Activated B cell treated with CpG ODN at 0.5 μM for 24 hours (primary cell): ENCODE measurements at places on chromosomes 7 and 10.

DNA sequence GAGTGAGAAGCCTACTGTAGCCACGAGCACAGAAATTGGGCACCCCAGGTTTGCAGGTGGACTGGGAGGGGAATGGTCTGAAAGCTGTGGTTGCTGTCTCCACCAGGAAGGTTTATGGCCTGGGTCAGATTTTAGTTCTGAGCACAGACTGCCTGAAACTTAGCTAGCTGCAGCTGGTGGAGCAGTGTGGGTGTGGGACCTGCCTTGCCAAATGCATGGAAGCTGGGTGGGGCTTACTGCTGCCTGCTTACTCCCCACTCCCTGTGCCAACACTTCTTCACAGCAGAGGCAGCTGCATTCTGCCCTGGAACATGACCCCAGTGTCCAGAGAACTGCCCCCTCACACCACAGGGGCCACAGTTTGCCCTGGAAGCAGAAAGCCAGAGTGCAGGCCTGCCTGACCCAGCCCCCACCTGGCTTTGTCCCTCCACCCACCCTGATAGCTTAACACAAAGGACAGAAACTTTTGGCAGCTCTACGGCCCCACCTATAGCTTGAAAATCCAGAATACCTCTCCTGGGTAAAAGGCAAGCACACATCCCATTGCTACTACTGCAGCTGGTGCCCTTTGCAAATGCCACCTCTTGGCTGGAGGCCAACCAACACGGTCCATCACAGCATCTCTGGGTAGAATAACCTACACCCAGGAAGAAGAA, 281.6 kb downstream of the AGMO start:
- H3K4me3 ChIP-seq, result no peak overlapping the region
- no peak overlapping the region for H3K27ac ChIP-seq
- no peak for DNase-seq

DNA sequence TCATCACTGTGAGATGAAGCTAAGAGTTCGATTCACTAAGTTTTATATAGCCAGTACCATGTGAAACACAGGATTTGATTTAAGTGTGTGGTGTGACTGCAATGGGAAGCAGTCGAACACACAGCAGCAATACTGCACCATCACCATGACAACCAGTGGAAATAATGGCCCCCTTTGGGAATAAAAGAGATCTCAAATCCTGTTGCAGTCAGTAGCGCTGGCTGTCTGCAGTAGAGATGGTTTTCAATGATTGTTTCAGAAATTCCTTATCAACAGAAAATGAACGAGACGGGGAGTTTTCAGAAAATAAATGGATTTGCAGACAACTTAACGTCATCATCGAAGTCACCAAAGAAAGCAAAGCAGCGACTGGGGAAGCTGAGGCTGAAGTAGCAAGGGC, 91.0 kb downstream of the PTPRE start:
- DNase-seq, result no peak
- no peak overlapping the region for H3K4me3 ChIP-seq
- H3K4me1 ChIP-seq, result peaks cover 4% of the 10 kb centered on the region
- no peak overlapping the region for H3K27ac ChIP-seq
- H3K36me3 ChIP-seq, result no peaks in the 10 kb centered on the region

DNA sequence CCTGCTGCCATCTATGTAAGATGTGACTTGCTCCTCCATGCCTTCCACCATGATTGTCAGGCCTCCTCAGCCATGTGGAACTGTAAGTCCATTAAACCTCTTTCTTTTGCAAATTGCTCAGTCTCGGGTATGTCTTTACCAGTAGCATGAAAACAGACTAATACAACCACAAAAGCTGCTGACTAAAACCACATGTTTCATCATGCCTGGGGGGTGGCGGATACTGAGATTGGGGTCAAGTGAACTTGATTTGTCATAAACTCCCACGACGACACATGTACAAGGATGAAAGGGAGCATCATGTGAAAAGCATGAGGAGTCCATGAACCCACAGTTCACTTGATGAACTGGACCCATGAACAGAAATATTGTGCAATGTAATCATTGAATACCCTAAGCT, 134.9 kb upstream of the ANK3 start:
- H3K27ac ChIP-seq, result no peak overlapping the region
- no peaks in the 10 kb centered on the region for H3K27me3 ChIP-seq
- peaks cover 3% of the 10 kb centered on the region for H3K36me3 ChIP-seq
- no peaks in the 10 kb centered on the region for H3K4me1 ChIP-seq
- H3K4me3 ChIP-seq, result no peak overlapping the region

DNA sequence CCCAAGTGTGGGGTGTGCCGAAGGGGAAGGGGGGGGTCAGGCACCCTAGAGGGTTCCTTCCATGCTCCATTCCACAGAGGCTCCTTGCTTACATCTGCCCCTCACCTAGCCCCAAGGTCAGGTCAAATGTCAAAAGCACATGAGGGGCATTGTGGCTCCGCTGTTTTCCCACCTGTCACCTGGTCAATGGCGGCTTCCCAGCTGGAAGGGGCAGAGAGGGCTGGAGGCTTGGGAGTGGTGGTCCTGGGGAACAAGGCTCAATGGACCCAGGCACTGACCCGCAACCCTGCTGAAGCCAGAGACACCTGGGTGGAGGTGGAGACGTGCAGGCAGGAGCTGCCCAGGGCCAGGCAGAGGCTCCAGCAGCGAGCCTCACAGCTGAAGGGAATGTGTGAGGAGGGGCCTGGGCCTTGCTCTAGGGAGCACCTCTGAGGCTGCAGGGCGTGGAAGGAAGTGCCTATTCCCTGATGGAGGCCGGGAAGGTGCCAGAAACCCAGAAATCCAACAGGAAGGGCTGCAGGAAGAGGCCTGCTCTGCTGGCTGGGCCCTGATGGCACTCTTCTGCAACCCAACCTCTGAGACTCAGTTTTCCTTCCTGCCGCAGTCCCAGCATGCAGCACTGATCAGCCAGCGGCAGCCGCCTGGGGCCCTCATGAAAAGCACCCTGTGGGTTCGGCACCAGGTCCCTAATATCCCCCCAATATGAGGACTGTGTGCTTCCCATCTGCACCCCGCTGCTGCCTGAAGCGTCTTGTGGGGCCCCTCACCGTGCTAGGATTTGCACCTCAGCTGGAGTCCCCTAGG, 16.0 kb downstream of the RASGEF1A start:
- DNase-seq, result peak; percentile 4
- H3K36me3 ChIP-seq, result no peaks in the 10 kb centered on the region
- no peaks in the 10 kb centered on the region for H3K4me1 ChIP-seq
- peaks cover 3% of the 10 kb centered on the region for H3K27me3 ChIP-seq

DNA sequence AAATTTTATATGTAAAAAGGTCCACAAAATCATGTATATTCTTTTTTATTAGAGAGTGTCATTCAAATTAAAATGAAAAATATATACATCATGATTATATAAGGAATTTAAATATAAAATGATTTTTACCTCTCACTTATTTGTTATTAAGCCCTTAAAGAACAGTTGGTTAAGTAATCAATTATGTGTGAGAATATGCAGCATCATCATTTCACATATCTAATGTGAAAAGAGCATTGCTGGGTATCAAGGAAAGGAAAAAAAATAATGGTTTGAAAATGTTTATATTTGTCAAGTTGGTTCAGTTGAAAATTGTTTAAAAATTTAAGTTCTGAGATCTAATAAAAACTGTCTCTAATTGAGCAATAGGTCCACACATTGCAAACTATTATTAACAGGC, 363.6 kb upstream of the GRM3 start:
- no peaks in the 10 kb centered on the region for H3K27me3 ChIP-seq
- no peak overlapping the region for H3K4me3 ChIP-seq
- no peaks in the 10 kb centered on the region for H3K36me3 ChIP-seq

DNA sequence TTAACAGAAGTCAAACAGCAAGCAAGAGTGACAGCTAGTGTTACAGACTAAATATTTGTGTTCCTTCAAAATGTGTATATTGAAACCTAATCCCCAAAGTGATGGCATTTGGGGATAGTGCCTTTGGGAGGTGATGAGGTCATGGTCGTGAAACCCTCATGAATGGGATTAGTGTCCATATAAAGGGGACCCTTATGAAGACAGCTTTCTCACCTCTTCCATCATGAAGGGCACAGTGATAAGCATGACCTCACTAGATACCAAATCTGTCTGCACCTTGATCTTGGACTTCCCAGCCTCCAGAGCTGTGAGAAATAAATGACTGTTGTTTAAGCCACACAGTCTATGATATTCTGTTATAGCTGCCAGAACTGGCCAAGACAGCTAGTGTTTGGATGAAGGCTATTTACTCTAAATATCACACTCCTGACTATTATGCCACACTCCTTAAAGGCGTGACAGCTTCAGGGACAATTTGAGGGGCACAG, 235.7 kb upstream of the TMEM72 start:
- no peak overlapping the region for H3K4me3 ChIP-seq
- H3K4me1 ChIP-seq, result no peaks in the 10 kb centered on the region

DNA sequence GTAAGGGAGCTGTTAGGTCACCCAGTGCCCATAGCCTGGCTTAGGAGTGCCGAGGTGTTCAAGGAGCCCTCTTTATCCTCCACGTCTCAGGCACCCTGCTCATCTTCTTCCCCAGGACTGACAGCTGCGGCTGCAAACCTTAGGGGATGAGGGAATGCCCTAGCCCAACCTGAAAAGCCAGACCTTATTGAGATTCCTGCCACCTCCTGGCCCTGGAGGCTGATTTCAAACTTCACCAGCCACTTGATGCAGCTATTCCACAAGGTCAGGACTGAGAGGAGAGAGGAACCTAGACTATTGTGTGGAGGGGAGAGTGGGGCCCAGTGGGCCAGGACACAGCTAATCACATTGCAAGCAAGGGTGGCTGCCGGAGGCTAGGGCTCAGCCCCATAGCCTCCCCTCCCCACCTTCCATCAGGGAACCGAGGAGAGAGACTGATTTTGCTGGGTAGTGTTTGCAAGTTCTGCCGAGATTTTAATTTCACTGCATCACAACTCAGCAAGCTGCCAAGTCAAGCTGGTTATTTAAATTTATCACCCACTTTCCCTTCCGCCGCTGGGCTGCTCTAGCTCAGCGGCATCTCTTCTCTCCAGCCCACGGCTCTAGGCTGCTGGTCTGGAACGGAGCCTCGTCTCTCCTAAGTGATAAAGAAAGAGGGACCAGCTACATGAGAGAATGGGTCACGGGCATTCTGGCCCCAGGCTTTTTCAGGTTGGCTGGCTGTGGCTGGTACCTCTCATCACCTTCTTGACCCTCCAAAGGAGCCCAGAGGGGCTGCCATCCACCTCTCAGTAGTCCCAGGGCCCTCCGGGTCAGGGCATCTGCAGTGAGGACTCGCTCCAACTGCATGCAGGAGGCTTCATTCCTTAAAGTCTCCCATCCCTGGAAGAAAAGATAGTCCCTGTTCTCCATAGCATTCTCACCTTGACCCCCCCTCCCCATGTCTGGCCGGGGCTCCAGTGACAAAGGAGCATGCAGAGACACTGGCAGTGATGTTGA, 66.7 kb downstream of the PAX2 start:
- no peaks in the 10 kb centered on the region for H3K36me3 ChIP-seq
- H3K4me1 ChIP-seq, result peaks cover 3% of the 10 kb centered on the region
- no peak overlapping the region for H3K27ac ChIP-seq
- H3K4me3 ChIP-seq, result no peak overlapping the region
- peaks cover 65% of the 10 kb centered on the region for H3K27me3 ChIP-seq

DNA sequence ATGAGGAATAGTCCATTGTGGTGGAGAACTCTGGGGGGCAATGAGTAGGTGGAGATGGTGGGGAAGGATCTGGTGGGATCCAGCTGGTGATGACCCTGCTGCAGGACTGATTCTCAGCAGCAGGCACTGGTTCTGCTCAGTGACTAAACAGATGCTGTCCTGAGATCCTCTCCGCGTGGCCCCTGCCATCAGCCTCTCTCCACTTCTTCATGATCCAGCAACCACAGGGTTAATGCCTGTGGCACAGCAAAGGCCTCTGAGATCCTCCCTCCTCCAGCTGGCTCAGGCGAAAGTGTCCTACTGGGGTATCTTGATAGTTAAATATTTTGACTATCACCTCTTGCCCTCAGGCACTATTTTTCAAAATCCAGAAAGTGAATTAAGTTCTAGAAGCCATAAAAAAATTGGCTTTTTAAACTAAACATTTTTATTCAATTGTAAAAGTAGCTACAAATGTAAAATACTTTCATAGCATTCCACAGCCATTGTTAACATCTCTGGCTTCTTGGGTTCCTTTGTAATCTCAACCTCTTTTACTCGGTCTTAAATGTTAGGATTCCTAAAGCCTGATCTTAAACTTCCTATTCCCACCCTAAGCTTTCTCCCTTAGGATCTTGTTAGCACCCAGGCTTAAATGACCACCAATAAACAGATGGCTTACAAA, 13.1 kb downstream of the PLAU start:
- no peaks in the 10 kb centered on the region for H3K27me3 ChIP-seq
- H3K4me3 ChIP-seq, result no peak overlapping the region
- H3K27ac ChIP-seq, result no peak overlapping the region
- DNase-seq, result no peak
- H3K4me1 ChIP-seq, result peaks cover 19% of the 10 kb centered on the region

GRCh38 chr10:15352836-15353235, 18.3 kb downstream of the FAM171A1 start:
- no peaks in the 10 kb centered on the region for H3K36me3 ChIP-seq
- H3K27me3 ChIP-seq, result peaks cover 6% of the 10 kb centered on the region
- no peak overlapping the region for H3K27ac ChIP-seq
- H3K4me3 ChIP-seq, result no peak overlapping the region

DNA sequence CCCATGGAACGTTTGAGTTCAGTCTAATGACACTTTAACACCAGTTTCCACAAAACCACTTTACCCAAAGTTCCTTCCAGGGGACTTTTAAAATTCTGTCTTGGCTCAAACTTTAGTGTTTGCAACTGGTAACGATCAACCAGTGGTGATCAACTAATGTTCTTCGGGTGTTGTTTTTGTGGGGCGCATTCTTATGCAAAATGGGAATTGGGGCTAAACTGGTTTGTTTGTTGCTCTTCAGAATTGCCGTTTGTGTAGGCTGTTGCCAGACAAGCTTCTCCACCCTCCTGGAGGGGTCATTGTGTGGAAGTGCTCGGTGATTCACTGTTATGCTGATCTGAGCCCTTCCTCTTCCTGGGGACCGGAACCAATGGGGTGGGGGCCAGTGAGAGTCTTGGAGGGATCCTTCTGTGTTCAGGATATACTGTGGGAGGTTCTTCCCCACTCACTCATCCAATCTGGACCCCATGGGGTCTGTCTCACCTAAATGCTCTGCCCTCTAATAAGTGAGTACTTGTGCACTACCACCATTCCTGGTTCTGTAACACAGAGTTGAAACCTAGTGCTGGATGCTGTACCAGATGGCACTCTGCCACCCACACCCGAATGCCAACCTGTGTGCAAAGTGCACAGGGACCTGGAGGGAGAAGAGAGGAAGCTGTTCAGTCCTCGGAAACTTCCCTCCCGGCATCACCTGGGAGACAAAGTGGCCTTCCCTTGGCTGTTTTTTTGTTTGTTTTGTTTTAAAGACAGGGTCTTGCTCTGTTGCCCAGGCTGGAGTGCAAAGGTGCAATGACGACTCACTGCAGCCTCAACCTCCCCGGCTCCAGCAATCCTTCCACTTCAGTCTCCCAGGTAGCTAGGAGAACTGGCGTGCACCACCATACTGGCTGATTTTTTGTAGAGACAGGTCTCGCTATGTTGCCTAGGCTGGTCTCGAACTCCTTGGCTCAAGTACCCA, 2.1 kb downstream of the NFE2L3 start:
- H3K4me1 ChIP-seq, result peaks cover 65% of the 10 kb centered on the region
- H3K27me3 ChIP-seq, result no peaks in the 10 kb centered on the region
- no peaks in the 10 kb centered on the region for H3K36me3 ChIP-seq
- DNase-seq, result no peak
